T follicular helper cell (primary cell): ENCODE measurements at places on chromosomes 3 and 15.

DNA sequence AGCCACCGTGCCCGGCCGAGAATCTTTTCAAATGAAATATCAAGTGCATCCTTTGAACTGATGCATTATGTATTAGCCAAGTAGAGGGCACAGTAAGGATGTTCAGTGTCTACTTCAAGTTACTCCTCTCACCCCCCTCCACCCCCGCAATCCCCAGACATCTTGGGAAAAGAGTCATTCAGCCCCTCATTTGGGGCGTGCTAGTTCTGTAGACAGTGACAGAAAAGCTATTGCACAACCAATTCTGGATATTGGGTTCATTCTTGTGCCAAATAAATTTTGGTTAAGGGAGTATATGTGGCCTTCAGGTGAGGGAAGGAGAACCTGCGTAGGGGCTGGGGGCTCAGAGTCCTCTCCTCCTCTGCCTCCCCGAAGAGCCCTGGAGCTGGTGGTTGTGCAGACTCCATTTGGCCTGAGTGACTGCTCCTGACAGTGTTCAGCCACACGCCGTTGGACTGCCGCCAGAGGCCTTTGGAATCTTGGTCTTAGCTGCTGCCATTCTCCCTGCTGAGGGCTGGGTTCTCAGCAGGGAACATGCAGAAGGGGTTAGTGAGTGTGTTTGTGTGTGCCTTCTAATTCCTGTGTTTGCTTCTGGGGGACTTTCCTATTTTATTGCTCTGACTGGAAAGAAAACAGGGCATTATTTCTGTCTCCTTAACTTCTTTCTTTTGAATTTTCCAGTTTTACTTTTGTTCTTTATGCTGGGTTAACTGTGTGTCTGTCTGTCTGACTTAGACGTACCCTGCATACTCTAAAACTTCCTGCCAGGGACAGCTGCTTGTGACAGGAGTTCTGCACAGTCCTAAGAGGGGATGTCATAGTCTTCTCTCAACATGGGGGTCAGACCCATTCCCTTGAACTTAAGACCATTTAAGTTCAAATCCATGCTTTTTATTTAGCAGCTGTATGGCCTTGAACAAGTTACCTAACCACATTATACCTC lies 21.0 kb downstream of the RARB start:
- DNase-seq = no peak

GRCh38 chr3:11624704-11625375 lies 18.9 kb downstream of the VGLL4 start:
- no peak for DNase-seq

DNA sequence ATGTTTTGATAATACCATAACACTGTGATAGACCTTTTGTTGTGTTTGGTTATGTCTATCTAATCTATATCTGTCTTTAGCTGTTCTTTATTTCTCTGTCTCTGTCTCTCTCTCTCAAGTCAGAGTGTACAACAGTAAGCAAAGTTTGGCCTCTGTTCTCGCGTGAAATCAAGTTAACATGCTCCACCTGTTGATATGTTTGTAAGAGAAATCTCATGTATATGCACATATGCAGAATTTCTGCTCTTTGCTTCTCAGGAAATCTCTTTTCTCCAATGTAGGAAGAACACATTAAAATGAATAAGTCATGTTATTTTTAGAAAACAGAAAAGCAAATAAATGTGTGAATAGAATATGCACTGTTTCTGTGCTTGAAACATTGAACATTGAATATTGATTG lies 425.5 kb upstream of the SEMA6D start:
- DNase-seq = no peak

DNA sequence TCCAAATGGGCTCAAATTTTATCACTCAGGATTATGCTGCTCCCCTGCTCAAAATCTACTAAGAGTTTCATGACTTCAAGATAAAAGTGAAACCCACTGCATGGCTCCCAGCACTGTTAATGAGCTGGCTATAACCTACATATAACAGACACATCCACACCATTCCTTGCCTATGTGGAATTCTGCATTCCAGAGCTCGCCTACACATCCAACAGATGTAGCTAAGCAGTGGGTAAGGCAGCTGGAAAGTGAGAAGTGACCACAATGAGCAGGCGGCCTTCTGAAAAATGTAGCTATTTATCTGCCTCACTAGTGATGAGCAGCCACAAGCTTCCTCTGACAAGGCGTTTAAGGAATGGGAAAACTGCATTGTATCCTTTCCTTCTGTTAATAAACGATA lies 92.0 kb upstream of the TRIM42 start:
- no peak for DNase-seq

DNA sequence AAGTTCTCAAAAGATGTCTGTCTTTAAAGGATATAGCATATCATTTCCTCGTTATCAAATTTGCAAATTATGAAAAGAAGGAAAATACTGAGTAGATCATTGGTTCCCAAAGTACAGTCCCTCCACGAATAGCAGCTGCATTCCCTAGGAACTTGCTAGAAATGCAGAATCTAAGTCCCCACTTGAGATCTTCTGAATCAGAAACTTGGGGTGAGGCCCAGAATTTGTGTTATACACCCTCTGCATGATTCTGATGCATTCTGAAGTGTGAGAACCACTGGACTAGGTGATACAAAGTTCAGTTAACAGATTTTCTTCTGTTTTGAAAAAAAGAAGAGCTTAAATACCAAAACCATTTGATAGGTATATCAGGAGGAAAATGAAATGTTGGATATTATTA lies 77.1 kb downstream of the SLC25A26 start:
- DNase-seq = no peak
